Activated CD8-positive, alpha-beta T cell treated with anti-CD3 and anti-CD28 coated beads for 36 hours (primary cell): ENCODE measurements at places on chromosomes 11 and 22. TPM values are rescaled to one million over a fixed set of nuclear protein-coding genes. Genes with fewer than 3 reads are reported as not detected.

- DNase-seq, result no peak
These were observed 2.5 kb upstream of the ST14 start for GRCh38 chr11:130157101-130157500.

DNA sequence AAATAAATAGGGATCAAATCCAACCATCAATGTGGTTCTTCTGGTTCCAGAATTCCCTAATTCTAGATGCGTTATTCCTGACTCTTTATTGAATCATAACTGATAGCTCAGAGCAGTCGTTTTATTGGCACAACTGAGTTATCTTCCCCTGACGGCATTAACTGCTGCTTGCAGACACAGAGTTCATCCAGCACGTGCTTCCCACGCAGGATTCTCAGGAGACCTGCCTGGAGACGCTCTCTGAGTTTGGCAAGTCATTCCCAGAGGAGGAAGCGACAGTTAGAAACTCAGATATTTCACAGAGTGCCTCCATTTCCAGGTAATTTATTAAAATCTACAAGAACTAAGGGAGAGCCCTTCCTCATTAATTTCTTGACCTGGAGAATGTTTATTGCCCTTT is 35.4 kb upstream of the PHF21B start:
- no peak for DNase-seq

DNA sequence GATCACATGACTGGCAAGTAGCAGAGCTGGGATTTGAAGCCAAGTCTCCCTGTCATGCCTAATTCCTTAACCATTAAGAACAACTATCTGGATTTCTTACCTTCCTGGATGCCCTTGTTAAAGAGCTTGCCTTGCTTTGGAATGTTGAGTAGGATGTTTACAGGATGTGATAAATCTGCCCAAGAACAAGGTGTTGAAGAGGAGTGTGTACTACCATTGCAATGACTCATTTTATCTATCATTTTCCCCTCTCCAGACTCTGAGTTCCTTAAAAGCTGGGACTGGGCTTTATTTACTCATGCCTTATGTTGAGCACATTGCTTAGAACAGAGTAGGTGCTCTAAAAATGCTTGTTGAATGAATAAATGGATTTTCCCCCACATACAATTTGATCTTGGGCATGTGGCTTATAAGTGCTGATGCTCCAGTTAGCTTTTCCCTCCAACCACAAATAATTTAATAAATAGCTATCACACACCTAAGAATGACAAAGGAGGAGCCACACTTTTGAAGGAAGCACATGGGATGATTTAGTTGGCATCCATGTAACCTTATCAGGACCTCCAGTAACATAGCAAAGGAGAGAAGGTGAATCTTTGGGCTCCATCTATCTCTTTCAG is 268.6 kb upstream of the SESN3 start:
- DNase-seq, result no peak

- no peak for DNase-seq
These were observed 90.8 kb upstream of the KCNQ1OT1 start for GRCh38 chr11:2790568-2790921.

GRCh38 chr11:18772211-18772610 is 19.4 kb downstream of the PTPN5 start:
- DNase-seq, result no peak

DNA sequence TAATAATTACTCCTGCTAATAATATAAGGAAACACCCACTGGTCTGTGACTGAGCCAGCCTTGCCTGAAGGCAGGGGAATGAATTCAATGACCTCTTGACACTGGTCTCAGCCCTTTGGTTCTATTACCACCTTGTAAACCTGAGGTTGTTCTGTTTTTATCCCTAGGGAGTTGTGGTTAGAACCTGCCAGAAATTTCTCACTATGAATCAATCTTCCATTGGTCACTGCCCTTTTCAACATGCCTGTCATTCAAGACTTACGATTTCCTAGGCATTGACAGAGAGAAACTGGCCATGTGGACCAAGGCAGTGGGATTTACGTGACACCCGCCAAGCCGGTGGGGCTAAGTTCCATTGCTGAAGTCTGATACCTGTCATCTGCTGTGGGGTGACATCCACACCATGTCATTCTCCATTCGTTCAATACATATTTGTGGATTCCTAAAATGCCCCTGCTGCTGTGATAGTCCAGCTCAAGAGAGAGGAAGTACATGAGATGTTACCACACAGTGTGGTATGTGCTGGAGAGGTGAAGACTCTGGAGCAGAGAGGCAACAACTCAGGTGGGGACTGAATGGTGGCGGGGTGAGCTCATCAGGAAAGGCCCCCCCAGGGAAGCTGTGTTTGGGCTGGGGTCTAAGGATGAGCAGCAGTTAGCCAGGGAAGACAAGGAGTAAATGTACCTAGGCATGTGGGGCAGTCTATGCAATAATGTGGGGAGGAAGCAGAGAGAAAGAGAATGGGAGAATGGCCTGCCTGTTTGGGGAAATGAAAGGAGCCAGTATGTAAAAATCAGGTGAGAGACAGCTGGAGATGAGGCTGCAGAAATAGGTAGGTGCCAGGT is 15.2 kb upstream of the EHF start:
- no peak for DNase-seq

DNA sequence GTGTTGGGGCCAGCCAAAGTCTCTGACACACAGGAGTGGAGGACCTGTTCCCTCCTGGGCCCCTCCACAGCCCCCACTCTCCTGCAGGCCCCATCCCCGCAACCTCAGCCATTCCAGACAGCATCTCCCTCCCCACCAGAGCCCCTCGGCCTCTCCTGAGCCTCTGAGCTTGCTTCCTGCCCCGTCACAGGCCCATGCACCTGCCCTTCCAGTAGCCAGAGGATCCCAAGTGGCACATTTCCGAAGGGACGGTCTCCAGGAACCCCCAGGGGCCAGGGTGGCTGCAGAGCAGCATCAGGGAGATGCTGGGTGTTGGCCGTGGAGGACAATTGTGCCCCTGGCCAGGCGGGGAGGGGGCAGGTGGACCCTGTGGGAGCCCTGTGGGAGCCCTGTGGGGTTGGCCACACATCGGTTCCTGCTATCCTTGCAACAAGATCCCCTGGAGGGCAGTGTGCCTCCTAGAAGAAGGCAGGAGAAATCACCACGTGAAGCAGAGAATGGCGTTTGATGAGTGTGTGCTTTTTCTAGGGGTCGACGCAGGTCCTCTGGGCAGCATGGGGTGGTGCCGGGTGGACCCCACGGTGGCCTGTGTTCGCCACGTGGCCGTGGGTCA is 45.3 kb upstream of the PPARA start:
- no peak for DNase-seq

GRCh38 chr11:76712125-76712524 is 41.6 kb upstream of the LRRC32 start:
- no peak for DNase-seq

GRCh38 chr11:133903875-133904817 is 52.6 kb downstream of the IGSF9B start:
- DNase-seq, result no peak

DNA sequence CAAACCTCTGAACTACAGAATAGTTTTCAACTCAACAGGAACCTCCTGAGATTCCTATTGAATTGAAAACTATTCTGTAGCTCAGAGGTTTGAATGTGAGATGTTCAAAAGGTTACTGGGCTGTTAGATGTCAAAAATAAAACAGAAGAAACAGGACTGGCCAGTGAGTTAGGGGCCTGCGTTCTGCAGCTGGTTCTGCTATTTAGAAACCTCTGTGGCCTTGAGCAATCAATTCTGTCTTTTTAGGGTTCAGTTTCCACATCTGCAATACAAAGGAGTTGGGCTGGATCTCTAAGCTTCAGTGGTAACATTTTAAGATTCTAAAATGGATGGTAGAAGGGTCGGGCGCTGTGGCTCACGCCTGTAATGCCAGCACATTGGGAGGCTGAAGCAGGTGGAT is 55.8 kb downstream of the CLMP start:
- no peak for DNase-seq

GRCh38 chr11:132430429-132431062 is 1060.1 kb downstream of the NTM start:
- DNase-seq, result no peak

CNGA4 gene
- 0.18 TPM for total RNA-seq

ENTHD1 gene
- 0.34 TPM for total RNA-seq

BTG4 gene
- 0.98 TPM for total RNA-seq

TEX12 gene
- total RNA-seq, result not detected
